ENCODE measurements at places on chromosomes 3 and 15.

DNA sequence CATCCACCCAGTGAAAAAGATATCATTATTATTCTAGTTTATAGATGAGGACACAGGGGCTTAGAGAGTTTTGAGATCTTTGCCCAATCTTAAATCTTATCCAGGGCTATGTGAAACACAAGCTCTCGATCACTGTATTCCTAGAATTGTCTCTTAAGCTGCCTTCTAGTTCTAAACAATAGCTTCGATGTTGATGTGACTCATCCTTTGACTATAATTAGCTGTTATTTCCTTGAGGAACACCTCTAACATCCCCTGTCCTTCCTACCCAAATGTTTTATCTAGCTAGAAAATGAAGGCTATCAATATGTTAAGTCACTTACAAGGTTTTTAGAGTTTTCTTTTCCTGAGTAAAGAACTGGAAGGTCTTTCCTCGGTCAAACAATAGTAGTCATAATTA, 83.1 kb upstream of the STAC start:
- no peak for DNase-seq

- DNase-seq = no peak
Measured at GRCh38 chr3:195757827-195758226, 37.0 kb downstream of the MUC20 start.

GRCh38 chr3:134869153-134869726, 74.2 kb downstream of the EPHB1 start:
- DNase-seq = no peak

GRCh38 chr15:100949691-100950090, 30.5 kb downstream of the LRRK1 start:
- no peak for DNase-seq

DNA sequence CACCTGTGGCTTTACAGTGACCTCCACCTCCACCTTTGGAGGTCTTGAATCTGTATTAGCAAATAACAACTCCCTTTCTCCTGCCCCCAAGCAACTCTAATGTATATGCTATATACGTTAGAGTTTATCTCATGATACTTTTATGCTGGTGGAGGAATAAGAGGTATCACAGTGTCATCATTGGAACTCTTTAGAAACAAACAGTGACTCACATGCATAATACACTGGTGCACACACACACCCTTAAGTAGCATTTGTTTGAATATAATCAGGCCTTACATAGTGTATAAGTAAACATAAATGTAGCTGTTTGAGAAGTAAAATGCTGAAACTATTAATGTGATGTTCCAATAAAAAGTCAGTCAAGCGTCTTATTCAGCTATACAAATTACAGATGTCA, 280.2 kb upstream of the C2CD4B start:
- DNase-seq = no peak

DNA sequence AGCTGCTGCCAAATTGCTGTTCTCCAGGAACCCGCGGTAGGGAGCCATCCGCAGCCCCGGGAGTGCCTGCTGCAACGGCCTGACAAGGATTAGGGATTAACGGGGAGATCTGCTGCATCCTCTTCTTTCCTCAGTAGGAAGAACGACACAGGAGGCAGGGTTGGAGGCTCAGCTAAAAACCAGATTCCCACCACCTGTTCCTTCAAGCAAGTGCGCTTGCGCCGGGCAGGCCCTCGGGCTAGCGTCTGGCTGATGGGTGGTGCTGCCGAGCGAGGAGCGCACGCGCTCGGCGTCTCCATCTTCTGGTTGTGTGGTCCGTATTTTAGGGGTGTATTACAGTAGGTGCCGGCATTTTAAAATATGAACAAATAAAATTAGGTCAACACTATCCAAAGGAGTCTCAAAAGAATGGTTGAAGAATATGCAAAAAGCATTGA, 25.4 kb upstream of the SLC25A26 start:
- DNase-seq = peak; percentile 67

- no peak for DNase-seq
Measured at GRCh38 chr15:78616506-78616905, 4.3 kb downstream of the CHRNA3 start.

GRCh38 chr3:71285086-71285485, 298.4 kb downstream of the FOXP1 start:
- no peak for DNase-seq

DNA sequence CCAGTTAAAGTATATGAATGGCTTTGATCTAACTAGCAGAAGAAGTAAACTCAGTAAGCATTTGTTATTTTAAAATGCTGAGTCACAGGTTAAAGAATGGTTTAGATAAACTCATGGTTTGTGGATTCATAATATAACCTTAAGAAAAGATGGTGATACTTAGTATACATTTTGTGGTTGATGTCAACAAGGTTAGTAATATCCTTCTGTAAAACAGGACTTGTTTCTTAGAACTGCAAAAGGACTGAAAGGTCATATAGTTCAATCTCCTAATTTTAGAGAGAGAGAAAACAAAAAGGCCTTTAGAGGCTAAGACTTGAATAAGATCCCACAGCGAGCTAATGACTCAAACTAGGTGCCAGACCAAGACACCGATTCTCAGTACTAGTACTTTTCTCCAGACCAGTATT, 50.0 kb downstream of the STRIT1 start:
- DNase-seq = no peak

DNA sequence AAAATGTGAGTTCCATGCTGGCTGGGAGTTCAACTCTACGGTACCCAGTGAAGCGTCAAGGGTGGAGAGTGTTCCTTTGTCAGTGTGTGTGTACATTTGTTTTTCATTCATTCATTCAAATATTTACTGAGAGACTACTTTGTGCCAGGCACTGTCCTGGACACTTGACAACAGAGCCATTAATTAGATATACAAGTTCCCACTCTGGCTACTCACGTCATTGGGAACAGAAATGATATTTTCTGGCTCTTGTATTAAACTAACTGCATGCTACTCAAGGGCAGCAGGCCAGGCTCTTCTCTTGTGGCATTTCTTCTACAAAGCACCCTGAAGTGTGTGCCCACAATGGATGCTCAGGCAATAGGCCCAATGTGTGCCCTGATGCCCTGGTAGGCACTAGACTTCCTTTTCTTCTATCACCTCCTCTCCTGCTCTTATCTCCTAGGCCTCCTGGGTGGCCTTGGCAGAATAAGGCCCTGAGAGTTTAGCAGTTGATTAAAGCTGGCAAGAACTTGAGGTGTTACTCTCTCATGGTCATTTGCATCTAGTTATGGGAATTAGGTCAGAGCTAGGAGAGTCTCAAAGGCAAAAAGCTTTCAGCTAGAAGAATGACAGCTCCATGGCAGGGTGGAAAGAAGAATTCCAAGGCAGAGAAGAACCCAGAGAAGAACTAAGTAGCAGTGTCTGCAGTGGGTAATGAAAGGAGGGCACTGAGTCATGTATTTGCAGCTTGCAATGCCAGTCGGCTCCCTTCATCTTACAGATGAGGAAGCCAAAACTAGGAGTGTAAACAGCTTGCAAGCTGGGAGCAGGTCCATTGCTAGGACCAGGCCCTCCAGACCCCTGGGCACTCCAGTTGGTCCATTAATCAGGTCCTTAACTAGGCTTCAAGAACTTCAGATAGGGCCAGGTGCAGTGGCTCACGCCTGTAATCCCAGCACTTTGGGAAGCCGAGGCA, 14.0 kb upstream of the SMAD3 start:
- DNase-seq = no peak

GRCh38 chr3:71112576-71112975, 471.0 kb downstream of the FOXP1 start:
- no peak for DNase-seq

DNA sequence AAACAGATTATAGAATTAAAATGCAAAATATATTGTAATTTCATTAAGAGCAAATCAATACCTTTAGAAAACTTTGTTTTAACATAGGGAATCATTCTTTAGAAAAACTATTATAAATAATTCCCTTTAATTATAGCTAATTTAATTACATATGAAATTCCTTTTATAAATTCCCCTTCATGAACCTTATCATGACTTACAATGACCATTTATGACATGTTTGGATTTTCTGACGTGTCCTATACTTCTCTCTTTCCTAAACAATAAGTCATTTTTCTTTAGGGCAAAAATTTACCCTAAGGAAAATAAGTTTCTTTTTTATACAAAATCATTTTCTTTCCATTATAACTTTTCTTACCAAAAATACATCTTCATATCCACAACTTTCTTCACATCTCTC, 37.8 kb downstream of the PRR20G start:
- no peak for DNase-seq

- DNase-seq = peak; percentile 28
Measured at GRCh38 chr15:81225161-81225671, 28.5 kb downstream of the IL16 start.

- DNase-seq = no peak
Measured at GRCh38 chr15:36798366-36798765, 218.9 kb downstream of the CDIN1 start.

DNA sequence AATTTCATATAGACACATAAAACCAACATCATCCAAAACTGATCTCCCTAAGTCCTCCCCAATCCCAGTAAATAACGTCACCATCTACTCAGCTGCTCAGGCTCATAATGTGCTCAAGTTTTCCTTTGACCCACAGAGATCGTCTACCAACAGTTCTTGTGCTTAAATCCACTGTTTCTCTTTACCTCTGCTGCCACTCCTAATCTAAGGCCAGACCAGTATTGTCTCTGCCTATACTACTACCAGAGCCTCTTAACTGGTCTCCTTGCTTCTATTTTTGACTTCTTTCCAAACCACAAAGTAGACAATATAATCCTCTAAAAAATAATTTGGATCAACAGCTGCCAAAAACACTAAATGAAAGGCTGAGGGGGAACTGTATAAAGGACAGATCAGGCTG, 65.3 kb downstream of the CLASP2 start:
- no peak for DNase-seq

- peak; percentile 59 for DNase-seq
Measured at GRCh38 chr15:63833021-63833696, 589 bp downstream of the HERC1 start.

- DNase-seq = no peak
Measured at GRCh38 chr15:43939070-43939469, 112.3 kb downstream of the WDR76 start.

GRCh38 chr15:36612063-36612788, 32.8 kb downstream of the CDIN1 start:
- no peak for DNase-seq

- DNase-seq = no peak
Measured at GRCh38 chr3:47722859-47723258, 58.8 kb downstream of the SMARCC1 start.

DNA sequence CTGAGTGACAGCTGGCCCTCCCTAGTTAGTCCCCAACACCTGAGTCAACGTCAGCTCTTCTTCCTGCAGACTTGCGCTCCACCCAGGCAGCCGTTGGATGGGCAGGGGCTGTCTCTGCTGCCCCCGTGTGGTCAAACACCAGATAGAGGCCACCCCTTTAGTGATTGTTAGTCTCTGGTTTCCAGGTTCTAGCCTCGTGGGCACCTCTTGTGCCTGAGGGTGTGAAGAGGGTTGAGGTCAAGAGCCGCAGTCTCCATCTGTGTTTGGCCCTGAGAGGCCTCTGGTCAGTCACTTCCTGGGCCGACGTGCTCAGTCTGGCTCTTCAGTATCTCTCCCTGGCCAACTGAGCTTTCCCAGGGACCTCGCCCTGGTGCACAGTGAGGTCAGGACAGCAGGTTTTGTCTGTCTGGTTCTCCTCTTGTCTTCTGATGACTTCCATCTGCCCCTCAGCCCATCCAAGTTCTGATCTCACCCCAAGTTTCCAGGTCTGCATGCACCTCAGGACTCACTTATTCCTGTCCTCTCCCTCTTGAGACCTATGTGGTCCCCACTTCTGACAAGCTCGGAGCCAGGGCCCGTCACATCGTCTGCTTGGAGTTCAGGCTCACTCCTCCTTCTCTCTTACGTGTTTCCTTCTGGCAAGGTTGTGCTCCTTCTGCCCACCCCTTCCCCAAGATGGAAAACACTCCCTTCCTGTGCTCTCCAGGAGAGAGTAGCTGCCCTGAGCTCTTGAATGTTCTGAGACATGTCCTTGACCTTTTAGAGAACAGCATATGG, 20.9 kb downstream of the CD276 start:
- peak; percentile 72 for DNase-seq

GRCh38 chr3:110324171-110324705, 747.4 kb upstream of the NECTIN3 start:
- no peak for DNase-seq

GRCh38 chr15:60766391-60767128, 287.6 kb upstream of the ICE2 start:
- DNase-seq = no peak

DNA sequence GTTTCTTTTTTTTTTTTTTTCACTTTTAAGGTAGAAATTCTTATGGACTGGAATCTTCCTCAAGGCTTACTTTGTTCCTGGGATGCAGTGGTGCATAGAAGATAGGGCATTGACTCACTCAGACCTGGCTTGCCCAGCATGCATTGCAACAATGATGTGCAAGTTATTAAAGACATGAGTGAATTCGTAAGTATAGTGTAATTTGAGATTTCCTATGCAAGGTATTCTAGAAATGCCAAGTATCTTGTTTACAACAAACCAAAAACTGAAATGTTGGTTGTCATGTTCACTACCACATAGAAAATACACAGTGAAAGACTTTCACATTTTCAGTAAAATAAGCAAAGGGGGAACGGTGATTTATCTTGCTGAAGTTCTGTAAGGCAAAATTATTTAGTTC, 56.5 kb upstream of the FNDC3B start:
- no peak for DNase-seq

DNA sequence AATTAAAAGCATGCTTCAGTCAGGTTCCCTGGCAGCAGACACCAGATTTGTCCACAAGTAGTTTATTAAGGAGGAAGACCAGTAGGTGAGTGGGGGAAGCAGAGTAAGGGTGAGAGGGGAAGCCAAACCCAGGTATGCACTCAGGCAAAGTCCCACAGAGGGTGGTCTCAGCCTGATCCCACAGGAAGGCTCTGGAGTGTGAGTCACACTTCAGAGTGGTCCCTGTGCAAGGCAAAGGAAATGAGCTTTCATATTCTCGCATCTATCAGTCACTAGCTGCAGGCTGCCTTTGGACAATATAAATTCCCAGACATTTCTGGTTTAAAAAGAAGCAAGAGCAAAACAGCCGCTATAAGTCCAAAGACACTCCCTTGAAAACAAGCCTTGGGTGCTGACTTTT, 78.5 kb downstream of the TRANK1 start:
- DNase-seq = no peak

DNA sequence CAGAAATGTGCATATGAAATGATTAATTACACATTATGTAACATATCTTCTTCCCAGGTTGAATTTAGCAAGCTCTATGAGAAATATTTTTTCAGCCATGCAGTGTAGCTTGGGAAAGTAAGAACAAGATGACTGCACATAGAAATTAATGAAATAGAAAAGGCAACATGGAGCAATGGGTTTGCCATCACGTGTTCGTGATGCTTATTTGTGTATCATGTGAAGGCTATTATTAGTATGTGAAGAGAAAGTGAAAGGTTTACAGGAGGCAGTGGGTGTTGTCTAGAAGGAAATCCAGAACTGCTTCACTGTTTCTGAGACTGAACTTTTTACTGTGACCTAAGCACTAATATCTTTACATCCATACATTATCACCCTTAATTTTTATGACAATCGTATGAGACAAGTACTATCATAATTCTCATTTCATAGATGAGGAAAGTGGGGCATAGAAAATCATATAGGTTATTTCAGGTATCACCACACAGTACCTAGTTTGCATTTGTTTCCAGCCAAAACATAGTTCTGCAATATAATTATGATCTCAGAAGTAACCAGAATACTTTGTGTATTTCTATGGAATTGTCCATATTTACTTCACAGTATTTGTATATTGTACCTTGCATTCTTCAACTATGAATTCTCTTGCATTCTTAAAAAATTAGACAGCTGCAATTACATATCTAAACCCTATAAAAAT, 14.9 kb downstream of the SERPINI1 start:
- no peak for DNase-seq

GRCh38 chr15:62254137-62254934, 89.3 kb upstream of the C2CD4B start:
- DNase-seq = peak; percentile 68

GRCh38 chr15:84818261-84819131, 1.3 kb downstream of the ALPK3 start:
- no peak for DNase-seq
